ENCODE measurements at places on chromosomes 4 and X.

- no peak for DNase-seq
Observed at GRCh38 chr4:2489841-2490552, 21.1 kb downstream of the RNF4 start.

DNA sequence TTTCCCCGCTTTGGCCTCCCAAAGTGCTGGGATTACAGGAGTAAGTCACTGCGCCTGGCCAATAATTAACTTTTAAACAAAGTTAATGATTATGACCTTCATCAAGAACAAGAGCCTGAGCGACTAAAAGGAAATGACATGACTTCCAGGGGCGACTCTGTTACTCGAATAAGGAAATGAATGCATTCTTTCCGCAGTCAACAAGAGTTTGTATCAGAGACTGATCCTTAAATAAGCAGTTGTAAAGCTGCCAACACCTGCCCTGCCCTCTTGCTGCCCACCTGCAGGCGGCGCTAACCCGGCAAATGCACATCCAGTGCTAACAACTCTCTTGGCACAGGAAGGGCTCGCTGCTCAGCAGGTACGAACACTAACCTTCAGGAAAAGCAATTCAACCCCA is 27.3 kb downstream of the WDR1 start:
- DNase-seq = no peak

- DNase-seq = no peak
Observed at GRCh38 chr4:155929833-155930232, 23.8 kb downstream of the CTSO start.

DNA sequence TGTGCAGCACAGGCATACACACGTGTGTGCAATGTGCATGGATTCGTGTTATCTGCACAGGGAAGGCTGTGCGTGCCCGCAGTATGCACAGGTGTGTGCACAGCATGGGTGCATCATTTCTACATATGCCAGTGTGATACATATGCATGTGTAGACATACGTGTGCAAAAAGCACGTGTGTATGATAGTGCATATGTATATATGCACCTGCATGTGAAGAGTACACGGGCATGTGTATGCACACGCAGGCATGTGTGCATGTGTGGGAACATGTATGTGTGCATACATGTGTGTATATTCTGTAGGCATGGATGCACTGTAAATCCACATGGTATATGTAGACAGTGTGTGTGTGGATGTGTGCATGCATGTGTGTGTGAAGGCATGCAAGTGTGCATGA is 3.9 kb upstream of the ADRA2C start:
- no peak for DNase-seq

DNA sequence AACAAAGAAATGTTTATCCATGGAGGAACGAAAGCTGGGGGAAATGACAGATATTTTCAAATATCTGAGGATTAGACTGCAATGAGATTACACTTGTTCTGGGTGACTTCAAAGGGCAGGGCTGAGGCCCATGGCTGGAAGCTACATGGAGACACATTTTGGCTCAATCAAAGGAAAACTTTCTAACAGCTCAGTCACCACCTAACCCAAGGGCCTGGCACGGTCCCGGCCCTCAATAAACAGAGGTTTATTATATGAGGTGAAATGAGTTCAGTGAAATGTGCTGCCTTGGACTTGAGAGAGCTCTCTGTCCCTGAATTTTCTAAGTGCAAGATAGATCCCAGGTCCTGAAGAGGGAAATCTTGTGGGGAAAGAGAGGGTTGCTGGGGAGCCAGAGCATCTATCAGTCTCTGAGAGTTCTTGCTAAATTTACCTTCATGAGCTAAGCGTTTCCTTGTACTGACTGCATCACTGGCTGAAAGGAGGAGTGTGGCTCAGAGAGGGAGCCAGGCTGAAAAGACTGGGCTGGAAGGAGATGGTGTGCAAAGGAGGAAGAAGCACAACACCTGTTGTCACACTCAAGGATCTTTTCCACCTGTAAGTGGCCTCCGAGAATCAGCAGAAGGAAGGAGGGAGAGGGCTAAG is 2.0 kb upstream of the RIPPLY1 start:
- DNase-seq = no peak

GRCh38 chr4:38330321-38330720 is 333.7 kb upstream of the KLF3 start:
- no peak for DNase-seq

DNA sequence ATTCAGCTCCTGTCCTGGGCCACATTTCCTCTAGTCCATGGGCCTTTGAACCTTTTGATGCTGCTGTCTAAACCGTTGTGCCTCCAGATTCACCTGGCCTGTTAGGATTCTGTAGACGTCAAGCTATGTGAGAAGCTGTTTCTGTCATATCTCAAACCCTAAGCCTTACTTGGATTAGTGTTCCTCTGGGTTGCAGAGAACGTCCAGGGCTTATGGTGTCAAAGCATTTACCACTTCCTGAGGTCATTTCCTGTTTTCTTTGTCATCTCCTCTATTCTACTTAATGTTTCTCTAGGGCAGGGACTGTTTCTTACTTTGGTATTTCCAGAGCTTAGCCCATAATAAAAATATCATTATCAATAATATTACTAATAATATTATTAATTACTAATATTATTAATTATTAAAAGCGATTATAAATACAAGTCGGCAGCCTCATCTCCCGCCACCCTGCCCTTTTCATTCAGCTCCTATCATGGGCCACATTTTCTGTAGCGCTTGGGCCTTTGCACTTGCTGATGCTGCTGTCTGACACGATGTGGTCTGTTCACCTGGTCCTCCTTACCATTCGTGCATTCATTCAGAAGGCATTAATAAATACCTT is 19.1 kb downstream of the PRIMPOL start:
- DNase-seq = no peak

DNA sequence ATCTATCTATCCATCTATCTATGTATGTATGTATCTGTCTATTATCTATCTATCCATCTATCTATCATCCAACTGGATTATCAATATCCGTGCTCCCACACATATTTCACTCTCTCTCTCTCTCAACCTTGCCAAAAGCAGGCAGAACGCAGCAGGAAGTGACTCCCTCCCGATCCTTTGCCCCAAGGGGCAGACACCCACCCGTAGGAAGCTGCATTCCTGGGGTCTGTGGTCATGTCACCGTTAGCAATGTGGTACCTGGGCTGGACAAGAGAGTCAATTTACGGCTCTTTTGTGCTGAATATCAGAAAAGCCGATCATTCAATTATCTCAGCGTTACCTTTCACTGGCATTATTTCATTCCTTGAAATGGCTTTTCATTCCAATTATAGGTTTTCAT is 119.6 kb upstream of the PPP2R3B start:
- DNase-seq = no peak

DNA sequence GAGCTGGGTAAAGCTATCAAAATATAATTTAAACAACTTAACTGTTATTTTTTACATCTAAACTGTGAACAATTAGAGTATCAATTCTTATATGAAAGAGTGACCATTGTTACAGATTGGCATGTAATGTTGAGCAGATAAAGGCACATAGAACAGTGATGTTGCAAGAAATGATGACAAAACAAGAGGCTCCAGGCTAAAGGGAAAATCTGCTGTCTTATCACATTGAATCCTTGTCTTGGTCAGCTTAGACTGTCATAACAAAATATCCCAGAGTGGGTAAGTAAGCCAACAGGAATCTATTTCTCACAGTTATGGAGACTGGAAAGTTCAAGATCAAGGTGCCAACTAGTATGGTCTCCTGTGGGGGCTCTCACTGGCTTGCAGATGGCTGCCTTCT is 154.1 kb upstream of the PPP3CA start:
- DNase-seq = no peak

DNA sequence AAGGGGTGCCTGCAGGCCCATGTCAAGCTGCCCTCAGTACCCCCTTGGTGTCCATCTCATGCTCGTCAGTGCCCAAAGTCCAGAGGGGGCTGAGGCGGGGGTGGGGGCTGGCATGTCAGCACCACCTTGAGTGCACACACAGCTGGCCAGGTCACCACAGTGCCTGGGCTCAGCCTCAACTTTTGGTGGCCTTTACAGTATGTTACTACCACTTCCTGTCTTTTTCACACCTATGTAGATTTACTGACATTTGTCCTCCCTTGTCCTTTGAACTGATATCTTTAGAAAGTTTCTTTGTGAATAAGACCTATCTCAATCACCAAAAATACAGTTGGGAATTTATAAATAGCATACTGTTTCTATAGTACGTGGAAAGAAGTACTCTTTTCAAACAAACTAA is 58.7 kb upstream of the NPNT start:
- no peak for DNase-seq

GRCh38 chrX:25213611-25214010 is 197.8 kb upstream of the ARX start:
- DNase-seq = no peak

DNA sequence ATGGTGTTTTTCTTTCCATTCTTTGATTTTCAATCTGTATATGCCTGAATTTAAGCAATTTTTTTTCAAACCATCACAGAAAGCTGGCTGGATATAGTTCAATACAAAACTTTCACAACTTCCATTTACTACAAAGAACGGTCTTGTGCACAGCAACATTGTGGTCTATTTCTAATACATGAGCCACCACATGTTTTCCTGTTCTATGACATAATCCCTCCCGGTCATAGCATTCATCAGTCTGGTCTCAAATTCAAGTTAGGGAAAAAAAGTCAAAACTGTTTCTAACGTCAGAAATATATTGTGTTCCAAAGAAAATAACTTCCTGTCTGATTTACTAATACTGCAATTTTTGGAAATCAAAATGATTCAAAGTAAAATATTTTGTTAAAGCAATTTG is 7.5 kb upstream of the CXCL6 start:
- DNase-seq = no peak

- no peak for DNase-seq
Observed at GRCh38 chrX:38149016-38149415, 71.7 kb downstream of the SRPX start.

- DNase-seq = no peak
Observed at GRCh38 chr4:83581411-83582288, 45.7 kb downstream of the GPAT3 start.

GRCh38 chrX:129932821-129933321 is 26.9 kb downstream of the UTP14A start:
- DNase-seq = no peak

DNA sequence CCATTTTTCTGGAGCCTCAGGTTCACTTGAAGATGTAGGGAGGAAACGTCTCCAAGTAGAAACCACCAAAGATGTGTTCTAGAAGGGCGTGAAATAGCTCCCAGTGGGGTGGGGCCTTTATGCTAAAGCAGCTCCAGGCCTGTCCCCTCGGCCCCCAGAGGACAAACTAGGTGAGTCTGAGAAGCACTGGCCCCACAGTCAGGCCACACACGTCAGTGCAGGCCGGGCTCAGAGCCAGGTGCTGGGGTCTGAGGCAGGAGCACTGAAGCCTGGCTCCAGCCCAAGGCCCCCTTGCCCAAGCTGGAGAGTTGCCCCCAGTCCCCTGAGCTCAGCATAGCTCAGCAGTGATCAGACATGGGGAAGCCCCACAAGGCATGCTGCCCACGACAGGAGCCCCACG is 95.4 kb upstream of the PSAPL1 start:
- no peak for DNase-seq

DNA sequence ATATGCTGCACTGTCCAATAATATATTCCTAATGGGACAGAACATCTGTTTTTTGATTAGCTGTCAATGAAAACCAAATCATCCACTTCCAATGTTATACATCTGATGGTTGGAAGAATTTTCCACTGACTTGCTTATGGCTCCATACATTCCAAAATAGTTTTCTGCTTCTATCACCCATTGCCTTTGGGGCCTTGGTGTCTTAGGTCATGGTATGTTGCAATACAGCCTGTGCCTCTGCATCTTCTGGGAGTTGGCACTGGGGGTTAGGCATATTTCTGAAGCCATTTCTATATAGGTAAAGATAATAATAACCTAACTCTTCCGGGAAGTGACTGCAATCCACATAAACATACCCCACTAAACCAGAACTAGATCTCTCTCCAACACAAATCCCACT is 53.2 kb upstream of the NR3C2 start:
- no peak for DNase-seq

GRCh38 chr4:2606960-2607506 is 70.6 kb downstream of the FAM193A start:
- no peak for DNase-seq

- no peak for DNase-seq
Observed at GRCh38 chrX:53456254-53456653, 22.1 kb upstream of the HSD17B10 start.

- DNase-seq = no peak
Observed at GRCh38 chr4:13455411-13455810, 28.7 kb downstream of the RAB28 start.

GRCh38 chr4:161403781-161404180 is 760.0 kb downstream of the FSTL5 start:
- no peak for DNase-seq

- no peak for DNase-seq
Observed at GRCh38 chr4:165602621-165603020, 223.8 kb downstream of the CPE start.

DNA sequence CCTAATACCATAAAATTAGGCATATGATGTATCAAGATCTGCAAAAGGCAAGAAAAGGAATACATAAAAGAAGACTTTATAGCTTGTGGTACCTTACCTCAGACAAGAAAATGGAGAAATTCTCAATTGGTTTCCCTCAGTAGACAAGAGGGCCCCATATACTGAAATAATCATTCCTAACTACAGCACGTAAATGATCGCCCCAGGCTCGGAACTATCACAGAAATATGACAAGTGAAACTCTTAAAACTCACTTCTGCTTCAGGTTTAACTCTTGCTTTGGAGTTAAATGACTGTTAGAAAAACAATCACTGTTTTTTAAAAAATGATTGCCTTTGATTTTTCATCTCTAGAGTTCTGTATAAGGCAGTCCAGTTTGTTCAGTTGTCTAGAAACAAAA is 38.6 kb upstream of the NAP1L5 start:
- no peak for DNase-seq

DNA sequence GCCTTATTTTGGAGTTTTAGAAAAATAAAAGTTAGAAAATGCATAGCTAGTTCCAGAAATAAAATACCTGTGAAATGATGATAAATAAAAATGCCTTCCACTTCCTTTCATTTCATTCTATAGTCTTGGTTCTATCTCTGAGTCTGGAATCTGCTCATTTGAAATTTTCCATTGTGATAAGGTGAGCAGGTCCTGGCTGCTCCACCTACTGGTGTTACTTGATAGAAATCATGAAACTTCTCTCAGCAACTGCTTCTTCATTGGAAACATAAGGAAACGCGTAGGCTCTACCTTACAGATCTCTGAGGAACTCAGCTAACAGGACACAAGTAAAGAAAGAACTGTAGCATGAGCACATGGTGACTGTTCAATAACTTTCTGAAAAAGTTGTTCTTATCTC is 141.8 kb downstream of the DCHS2 start:
- no peak for DNase-seq

Data from fibroblast of skin of left biceps (primary cell).